Neural progenitor cell (in vitro differentiated cells): ENCODE measurements at places on chromosomes 12 and 14. TPM values are rescaled to one million over a fixed set of nuclear protein-coding genes. Genes with fewer than 3 reads are reported as not detected.

ITGB7 gene
- total RNA-seq = 0.43 TPM in 1 of 2 replicates, not detected in the other

OASL gene
- total RNA-seq = not detected in 2 replicates

EFS gene
- total RNA-seq = 21.7 and 74.3 TPM in 2 replicates

INF2 gene
- 7.8 and 24.0 TPM in 2 replicates for total RNA-seq

BICD1 gene
- total RNA-seq = 20.3 and 23.6 TPM in 2 replicates

KERA gene
- total RNA-seq = not detected in 2 replicates

- DNase-seq = peak; percentile 47
- H3K36me3 ChIP-seq = no peaks in the 10 kb centered on the region
- peak overlapping the region; percentile 82 for H3K27ac ChIP-seq
These were observed 1.2 kb downstream of the CDK2AP1 start for GRCh38 chr12:123270214-123271000.

- H3K27ac ChIP-seq = no peak within 1 kb of the TSS
- peaks cover 16% of the 10 kb centered on the region for H3K4me1 ChIP-seq
- H3K36me3 ChIP-seq = no peaks in the 10 kb centered on the region
- H3K4me3 ChIP-seq = peak within 1 kb of the TSS; percentile 75
- H3K27me3 ChIP-seq = peaks cover 25% of the 10 kb centered on the region
These were observed at the start of gene ERBB3 for GRCh38 chr12:56079723-56080555. Gene ERBB3, plus strand, starts transcription at chr12:56080165. Its CDS starts 136 bp downstream, at chr12:56080301.

DNA sequence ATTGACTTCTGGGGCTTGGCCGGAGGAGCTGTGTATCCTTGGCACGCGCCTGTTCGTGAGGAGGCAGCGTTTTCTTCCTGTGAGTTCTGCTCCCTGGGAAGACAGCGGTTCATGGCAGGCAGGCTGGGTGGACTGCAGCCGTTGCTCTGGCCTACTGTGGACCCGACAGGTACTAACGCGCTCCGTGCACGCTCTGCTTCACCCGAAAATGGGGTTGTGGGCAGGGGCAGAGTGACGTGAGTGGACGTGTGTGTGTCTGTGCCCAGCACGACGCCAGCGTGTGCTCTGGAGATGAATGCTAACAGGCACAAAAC is 179.1 kb downstream of the KIF26A start:
- peaks cover 3% of the 10 kb centered on the region for H3K4me1 ChIP-seq
- DNase-seq = no peak

- no peak overlapping the region for H3K27ac ChIP-seq
- DNase-seq = no peak
- no peaks in the 10 kb centered on the region for H3K36me3 ChIP-seq
- H3K4me3 ChIP-seq = no peak overlapping the region
These were observed 95.0 kb downstream of the LMNTD1 start for GRCh38 chr12:25458047-25458552.

GRCh38 chr14:23573384-23574015 is 5.1 kb downstream of the JPH4 start:
- H3K27ac ChIP-seq = no peak overlapping the region
- H3K4me1 ChIP-seq = peaks cover 23% of the 10 kb centered on the region
- no peaks in the 10 kb centered on the region for H3K36me3 ChIP-seq

DNA sequence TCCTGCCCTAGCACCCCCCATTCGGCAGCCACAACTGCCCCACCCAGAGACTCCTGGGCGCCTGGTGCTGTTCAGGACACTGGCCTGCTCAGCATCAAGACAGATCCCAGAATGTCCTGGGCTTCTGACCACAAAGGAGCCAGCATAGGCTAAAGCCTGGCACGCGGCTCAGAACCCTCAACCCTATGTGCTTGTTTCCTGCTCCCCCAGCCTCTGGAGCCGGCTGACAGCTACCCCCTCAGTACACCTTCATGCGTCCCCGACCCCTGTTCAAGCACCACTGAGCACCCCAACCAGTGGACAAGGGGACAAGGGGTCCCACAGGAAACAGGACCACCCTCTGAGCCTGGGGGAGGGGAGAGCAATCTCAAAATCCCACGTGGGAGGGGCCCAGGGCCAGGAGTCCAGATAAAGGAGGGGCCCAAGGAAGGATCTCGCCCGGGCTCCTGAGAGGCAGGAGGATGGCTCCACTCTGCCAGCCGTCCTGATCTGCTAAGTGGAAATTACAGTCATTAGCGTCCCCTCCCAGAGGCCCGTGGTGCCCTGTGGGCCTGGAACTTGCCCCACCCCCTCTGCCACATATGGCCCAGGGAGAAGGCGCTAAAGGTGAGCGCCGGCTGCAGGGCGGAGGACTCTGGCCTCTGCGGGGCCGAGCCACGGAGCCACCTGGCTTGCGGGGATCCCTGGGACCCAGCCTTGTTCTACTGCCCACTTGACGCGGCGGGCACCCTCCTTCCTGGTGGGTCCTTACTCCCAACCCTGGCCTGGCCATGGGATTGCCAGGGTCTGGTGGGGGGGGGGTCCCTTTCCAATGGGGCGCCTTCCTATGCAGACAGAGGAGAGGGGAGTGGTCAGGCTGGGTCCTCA is 27.2 kb upstream of the GPR132 start:
- peaks cover 16% of the 10 kb centered on the region for H3K4me1 ChIP-seq
- H3K4me3 ChIP-seq = peak overlapping the region; percentile 82
- H3K27me3 ChIP-seq = peaks cover 62% of the 10 kb centered on the region
- no peak overlapping the region for H3K27ac ChIP-seq
- peak; percentile 26 for DNase-seq
- no peaks in the 10 kb centered on the region for H3K36me3 ChIP-seq

DNA sequence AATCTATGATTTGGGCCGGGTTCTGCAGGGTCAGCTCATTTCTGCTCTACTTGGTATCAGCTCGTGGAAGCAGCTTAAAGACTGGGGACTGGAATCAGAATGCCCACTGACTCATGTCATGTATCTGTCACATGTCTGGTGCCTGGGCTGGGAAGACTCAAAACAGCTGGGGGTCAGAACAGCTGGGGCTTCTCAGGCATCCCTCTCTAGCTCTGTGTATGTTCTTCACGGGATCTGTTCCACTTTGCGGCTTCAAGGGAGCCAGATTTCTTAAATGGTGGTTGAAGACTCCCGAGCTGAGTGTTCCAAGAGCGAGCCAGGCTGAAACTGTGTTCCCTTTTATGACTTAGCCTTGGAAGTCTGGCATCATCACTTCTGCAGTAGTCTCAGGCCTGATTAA is 11.9 kb downstream of the AEBP2 start:
- no peaks in the 10 kb centered on the region for H3K36me3 ChIP-seq
- no peak overlapping the region for H3K27ac ChIP-seq
- peak; percentile 27 for DNase-seq
- H3K4me3 ChIP-seq = no peak overlapping the region

DNA sequence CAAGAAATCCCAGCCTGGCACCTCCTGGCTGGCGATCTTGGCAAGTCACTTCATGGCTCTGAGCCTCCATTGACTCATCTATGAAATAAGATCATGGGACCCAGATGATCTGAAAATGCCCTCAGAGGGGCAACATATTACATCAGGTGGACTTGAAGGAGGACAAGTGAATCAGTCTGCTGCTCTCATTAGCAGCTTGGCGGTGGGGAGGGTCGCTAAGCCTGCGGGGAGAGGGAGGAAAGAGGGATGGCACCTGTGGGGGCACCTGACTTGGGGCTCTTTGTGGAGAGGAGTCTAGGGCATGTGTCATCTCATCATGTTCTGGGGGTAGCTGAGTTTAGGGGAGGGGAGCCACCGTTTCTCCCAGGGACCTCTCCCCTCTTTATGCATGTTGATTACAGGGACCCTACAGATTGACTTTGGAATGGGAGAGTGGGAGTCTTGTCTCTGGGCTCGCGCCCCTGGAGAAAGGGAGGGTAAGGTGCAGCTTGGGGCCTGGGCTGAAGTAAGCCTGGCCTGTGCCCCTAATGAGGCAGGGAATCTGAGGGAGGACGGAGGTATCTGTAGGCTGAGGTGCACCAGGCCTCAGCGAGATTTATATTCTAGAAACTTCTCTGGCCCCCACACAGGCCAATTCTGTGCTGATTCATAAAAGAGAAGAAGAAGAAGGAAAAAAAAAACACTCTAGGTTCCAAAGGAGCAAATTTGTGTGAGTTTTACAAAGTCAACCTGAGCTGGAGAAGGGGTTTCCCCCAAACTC is 29.3 kb upstream of the BATF start:
- H3K4me1 ChIP-seq = no peaks in the 10 kb centered on the region
- no peaks in the 10 kb centered on the region for H3K27me3 ChIP-seq
- DNase-seq = no peak
- no peaks in the 10 kb centered on the region for H3K36me3 ChIP-seq
- no peak overlapping the region for H3K27ac ChIP-seq
- no peak overlapping the region for H3K4me3 ChIP-seq

GRCh38 chr12:45708901-45709300 is 20.6 kb upstream of the ARID2 start:
- no peaks in the 10 kb centered on the region for H3K36me3 ChIP-seq
- no peaks in the 10 kb centered on the region for H3K27me3 ChIP-seq
- H3K4me3 ChIP-seq = no peak overlapping the region
- H3K4me1 ChIP-seq = peaks cover 18% of the 10 kb centered on the region
- DNase-seq = no peak
